Dermis blood vessel endothelial cell (primary cell): ENCODE measurements at places on chromosomes 5 and 9. TPM values are rescaled to one million over a fixed set of nuclear protein-coding genes. Genes with fewer than 3 reads are reported as not detected.

The CDX1 gene
- total RNA-seq = not detected in 2 replicates

The BTNL9 gene
- 0.05 and 0.17 TPM in 2 replicates for total RNA-seq

The GDF9 gene
- 0.14 TPM in 1 of 2 replicates, not detected in the other for total RNA-seq

The IL5 gene
- total RNA-seq = not detected in 2 replicates

The BTNL8 gene
- total RNA-seq = 0.17 and 0.19 TPM in 2 replicates

The SNCB gene
- 0.84 and 1.4 TPM in 2 replicates for total RNA-seq

The KIF20A gene
- total RNA-seq = 18.9 and 109 TPM in 2 replicates

The AQP7 gene
- total RNA-seq = not detected in 2 replicates

The TRIP13 gene
- total RNA-seq = 11.1 and 39.6 TPM in 2 replicates

The FAM153A gene
- total RNA-seq = not detected in 2 replicates

The LRRC70 gene
- 48.4 and 60.8 TPM in 2 replicates for total RNA-seq

The BTNL3 gene
- not detected in 2 replicates for total RNA-seq

- DNase-seq = no peak
These were observed 226.9 kb downstream of the MAN2A1 start for GRCh38 chr5:109916481-109917153.

GRCh38 chr9:129863059-129863690, 27.9 kb downstream of the USP20 start:
- DNase-seq = peak; percentile 39

- DNase-seq = no peak
These were observed 3.3 kb upstream of the SNX18 start for GRCh38 chr5:54514291-54514690.

DNA sequence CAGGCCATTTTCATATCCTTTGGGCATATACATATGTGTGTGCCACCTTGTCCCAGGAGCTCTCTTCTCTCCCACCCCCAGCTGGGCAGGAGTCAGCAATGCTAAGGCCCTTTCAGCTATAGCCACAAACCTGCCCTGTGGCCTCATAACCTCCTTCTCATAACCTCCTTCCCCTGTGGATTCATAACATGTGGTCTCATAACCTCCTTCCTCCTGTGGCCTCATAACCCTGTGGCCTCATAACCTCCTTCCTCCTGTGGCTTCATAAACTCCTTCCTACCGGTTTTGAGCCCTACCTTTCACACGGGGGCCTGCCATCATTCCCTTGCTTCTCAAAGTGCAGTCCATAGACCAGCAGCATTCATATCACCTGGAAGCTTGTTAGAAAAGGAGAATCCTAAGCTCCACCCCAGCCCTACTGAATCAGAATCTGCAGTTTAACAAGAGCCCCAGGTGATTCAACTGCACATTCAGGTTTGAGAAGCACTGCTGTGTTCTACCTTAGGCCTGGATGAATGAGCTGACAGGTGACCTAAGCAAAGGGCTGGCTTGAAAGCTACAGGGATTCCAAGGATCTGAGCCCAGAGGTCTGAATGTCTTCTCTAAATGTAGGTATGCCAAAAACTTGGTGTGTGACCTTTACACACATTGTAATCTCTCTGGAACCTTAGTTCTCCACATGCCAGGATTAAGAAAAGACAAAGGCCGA, 41.9 kb upstream of the PLPP6 start:
- no peak for DNase-seq

DNA sequence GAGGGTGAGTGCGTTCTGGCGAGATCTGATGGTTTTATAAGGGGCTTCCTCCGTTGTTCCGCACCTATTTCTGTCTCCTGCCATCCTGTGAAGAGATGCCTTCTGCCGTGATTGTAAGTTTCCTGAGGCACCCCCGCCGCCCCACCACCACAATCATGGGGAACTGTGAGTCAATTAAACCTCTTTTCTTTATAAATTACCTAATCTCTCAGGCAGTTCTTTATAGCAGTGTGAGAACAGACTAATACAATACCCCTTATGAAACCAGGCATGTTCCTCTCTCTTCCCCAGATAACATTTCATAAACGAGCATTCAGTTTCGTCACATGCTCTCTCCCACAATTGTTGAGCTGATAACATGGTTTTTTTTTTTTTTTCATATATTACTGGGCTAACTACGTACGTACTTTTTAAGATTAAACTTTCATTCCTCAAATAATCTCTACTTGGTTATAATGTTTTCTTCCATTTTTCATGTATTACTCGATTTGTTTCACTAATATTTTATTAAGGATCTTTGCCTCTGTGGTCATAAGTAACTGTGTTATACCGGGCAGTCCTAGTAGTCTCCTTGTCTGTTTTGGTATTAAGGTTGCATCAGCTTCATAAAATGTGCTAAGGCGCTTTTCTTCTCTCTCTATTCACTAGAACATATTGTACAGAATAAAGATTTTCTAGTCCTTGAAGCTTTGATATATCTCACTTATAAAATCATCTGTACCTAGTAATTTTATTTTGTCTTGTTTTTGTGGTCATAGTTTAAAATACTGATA, 64.9 kb upstream of the MVB12B start:
- no peak for DNase-seq

DNA sequence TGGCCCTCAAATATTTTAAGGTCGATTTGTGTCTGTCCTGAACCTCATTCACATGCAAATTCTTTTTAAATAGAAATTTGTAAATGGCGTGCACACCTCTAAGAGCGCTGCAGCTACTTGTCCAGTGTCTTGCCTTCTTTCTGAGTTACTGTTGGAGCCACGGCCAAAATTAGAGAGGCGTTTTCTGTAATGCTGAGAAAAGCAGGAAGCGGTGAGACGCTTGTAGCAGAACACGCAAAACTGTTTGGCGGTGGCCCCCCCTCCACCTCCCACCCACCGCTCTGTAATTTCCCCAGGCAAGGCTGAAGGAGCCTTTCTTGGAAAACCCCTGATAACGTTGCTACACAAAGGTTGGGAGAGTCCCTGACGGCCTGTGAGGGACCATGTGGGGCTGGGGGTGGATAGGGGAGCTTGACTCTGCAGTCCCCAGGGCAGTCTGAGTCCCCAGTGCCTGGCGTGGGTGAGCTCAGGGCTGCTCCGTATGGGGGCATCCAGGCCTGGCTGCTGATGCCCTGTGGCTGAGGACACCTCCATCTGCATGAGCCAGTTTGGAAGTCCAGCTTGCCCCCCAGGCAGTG, 96.5 kb downstream of the GADD45G start:
- DNase-seq = no peak

DNA sequence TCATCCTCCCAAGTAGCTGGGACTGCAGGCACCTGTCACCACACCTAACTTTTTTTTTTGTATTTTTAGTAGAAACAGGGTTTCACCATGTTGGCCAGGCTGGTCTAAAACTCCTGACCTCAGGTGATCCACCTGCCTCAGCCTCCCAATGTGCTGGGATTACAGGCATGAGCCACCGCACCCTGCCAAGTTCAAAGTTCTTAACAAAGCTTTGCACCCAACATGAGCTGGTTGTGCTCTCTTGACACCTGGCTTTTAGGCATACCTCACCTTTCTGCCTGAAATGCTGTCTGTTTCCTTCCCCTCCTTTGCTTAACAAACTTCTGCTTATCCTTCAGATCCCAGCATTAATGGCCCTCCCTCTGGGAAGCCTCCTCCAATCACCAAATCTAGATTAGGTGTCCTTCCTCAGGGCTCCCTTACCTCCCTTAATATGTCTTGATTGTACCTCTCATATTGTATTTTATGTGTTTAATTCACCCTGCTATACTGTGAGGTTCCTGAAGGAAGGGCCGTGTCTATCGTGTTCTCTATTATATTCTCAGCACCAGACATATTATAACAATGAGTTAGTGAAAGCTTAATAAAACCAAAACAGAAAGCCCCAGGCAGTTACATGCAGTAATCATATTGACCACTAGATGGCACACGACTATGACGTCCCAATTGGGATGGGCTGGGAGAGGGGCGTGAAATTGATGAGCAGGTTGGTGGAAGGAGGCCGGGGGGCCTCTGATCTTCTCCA, 62.9 kb upstream of the PPARGC1B start:
- peak; percentile 65 for DNase-seq

GRCh38 chr5:1435369-1435768, 9.9 kb downstream of the SLC6A3 start:
- no peak for DNase-seq

DNA sequence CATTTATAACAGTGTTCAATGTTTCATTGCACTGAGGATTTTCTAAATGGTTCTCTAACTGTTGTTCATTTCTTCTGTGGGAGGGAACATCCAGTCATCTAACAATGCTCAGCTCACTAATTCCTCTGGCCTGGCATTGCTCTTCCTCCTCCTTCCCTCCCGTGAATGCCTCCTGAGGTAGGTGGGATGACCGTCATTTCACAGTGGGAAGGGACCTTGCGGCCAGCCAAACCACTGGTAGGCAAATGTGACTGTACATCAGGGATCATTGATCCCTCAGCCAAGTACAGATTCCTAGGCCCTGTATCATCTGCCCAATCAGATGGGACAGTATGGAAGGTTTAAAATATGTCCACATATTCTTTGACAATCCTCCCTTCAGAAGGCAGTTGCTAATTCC, 23.7 kb upstream of the VDAC1 start:
- DNase-seq = no peak

DNA sequence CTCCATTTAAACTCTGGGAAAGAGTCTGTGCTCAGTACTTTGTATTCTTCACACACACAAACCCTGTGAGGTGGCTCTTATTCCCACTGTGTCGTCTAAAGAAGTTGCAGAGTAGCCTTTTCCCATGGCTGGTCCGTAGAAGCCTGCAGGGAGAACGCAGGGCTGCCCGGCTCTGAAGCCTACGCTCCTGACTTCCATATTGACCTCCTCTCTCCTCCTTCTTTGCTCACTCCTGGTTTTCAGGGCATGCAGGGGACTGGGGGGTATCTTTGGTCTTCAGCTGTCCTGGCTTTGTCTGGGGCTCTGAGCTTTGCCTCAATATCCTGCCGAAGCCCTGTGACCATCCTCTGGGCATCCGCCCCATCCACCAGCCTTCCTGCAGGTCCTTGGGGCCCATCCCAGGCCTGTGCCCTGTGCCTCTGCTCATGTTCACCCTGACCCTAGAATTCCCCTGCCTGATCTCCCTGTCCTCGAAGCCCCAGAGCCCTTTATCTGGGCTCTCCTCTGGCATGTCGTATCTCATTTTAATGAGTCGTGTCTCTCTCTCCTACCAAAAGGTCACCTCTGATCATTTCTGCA, 83.8 kb upstream of the FSTL4 start:
- DNase-seq = no peak

DNA sequence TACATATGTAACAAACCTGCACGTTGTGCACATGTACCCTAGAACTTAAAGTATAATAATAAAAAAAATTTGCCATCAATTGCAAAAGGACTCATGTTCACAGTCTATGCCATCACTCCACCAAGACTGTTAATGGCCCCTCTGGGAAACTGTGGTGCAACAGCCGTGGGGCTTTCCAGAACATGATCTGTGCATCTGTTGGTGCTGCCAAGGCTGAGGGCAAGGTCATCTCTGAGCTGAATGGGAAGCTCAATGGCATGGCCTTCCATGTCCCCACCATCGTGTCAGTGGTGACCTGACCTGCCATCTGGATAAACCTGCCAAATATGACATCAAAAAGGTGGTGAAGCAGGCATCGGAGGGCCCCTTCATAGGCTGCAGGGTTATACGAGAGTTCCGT, 33.4 kb upstream of the AGXT2 start:
- no peak for DNase-seq

DNA sequence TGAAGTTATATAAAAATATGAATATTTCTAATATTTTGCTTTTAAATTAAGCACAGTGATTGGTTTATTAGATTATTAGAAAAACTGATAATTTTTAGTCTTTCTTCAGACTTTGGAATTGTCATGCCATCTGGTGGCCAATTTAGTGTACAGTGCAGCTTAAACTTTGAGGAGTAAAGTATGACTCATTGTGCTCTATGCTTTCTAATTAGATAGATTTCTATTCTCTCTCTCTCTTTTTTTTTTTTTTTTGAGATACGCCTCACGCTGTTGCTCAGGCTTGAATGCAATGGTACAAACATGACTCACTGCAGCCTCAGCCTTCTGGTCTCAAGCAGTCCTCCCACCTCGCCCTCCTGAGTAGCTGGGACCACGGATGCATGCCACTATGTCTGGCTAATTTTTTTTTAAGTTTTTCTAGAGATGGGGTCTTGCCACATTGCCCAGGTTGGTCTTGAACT, 42.1 kb upstream of the GPR21 start:
- peak; percentile 88 for DNase-seq

DNA sequence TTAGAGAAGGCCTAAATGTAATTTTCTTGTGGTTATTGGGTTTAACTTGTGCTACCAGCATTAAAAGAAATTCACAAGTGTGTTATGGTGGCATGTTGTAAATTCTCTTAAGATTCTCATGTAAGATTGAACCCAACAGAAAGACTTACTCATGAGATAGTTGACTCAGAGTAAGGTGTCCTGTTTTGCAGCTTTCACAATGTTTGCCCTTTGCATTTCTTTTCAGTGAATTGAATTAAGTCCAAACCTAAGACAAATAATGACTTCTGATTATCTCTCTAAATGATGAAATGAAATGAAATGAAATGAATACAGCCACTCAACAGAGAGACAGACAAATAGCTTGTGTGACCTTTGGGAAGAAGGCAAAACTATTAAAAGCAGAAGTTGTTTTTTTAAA, 1696.9 kb upstream of the WWC1 start:
- DNase-seq = no peak

- DNase-seq = no peak
These were observed 162.1 kb downstream of the CCDC192 start for GRCh38 chr5:127865273-127865672.

GRCh38 chr9:113343732-113344231, 3.7 kb upstream of the WDR31 start:
- DNase-seq = peak; percentile 23

DNA sequence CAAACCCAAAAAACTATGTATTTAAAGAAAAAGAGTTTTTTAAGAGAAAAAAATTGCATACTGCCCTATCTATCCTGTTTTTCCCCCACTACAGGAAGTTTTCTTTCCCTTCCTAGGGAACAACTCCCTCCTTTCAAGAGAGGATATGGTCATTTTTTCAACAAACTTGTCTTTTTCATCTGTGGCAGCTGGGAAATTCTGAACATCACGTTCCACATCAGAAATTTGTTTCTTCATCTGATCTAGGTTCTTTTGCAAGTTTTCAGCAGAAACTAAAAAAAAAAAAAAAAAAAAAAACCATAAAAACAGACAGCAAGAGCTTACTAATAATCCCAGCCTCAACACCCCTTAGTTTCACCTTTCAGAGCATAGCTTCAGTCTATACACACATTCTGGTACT, 38.5 kb downstream of the PCDHGC5 start:
- DNase-seq = no peak

GRCh38 chr5:9082996-9083395, 462.9 kb downstream of the SEMA5A start:
- DNase-seq = no peak
